ENCODE measurements at places on chromosomes 16 and 17.

DNA sequence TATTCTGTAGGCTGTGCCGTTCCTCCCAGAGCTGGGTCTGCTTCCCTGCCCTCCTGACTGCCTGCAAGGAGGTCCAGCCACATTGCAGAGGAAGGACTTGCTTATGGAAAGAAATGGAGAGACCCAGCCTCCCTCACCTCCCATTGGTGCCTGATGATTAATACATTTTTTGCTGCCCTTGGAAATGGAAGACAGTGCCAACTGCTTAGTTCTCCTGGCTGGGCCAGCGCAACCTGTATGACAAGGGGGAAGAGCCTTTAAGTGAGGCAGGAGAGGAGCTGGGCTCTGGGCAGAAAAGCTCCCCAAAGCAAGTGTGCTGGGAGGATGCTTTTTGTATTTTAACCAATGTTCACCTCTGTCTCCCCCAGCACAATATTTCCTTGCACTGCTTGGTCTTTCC, 238.5 kb downstream of the SOX9 start:
- no peak for DNase-seq

- DNase-seq, result no peak
Observed at GRCh38 chr17:57706761-57707160, 38.3 kb downstream of the CCDC182 start.

GRCh38 chr16:80997139-80997798, 9.4 kb downstream of the CMC2 start:
- no peak for DNase-seq

GRCh38 chr16:50247906-50248608, 18.3 kb upstream of the ADCY7 start:
- DNase-seq, result no peak

GRCh38 chr16:29943846-29944799, 17.8 kb upstream of the TMEM219 start:
- no peak for DNase-seq

All from naive B cell (primary cell).